Suppressor macrophage (primary cell): ENCODE measurements at places on chromosomes 2 and 18.
A peak's percentile ranks its signal among the peaks of the same experiment; 100 is the strongest.

DNA sequence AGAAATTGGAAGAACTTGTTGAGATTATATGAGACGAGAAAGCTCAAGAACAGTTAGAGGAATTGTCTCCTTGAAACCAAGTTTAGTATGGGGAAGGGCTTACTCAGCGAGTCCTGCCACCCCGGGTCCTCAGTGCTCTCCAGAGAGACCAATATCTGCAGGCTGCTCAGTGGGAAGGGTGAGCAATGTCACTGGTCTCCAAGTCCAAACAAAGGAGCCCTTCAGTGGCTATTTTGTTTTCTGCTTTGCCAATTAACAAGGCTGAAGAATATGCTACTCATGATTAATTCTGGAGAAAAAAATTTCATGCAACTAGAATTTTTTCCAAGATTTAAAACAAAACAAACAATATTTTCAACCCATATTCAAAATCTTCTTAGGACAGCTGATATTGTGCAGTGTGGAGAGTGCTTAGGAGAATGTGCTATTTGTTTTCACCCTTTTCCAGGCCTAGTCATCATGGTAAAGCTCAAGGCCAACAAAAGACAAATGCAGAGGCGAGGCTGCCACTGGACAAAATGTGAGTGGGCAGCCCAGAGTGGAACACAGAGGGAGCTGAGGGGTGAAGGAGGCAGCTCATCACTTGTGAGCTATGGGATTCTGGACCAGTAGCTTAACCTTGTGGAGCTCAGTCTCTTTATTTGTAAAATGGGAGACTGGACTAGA is 83.8 kb upstream of the TMEM17 start:
- no peak for DNase-seq

DNA sequence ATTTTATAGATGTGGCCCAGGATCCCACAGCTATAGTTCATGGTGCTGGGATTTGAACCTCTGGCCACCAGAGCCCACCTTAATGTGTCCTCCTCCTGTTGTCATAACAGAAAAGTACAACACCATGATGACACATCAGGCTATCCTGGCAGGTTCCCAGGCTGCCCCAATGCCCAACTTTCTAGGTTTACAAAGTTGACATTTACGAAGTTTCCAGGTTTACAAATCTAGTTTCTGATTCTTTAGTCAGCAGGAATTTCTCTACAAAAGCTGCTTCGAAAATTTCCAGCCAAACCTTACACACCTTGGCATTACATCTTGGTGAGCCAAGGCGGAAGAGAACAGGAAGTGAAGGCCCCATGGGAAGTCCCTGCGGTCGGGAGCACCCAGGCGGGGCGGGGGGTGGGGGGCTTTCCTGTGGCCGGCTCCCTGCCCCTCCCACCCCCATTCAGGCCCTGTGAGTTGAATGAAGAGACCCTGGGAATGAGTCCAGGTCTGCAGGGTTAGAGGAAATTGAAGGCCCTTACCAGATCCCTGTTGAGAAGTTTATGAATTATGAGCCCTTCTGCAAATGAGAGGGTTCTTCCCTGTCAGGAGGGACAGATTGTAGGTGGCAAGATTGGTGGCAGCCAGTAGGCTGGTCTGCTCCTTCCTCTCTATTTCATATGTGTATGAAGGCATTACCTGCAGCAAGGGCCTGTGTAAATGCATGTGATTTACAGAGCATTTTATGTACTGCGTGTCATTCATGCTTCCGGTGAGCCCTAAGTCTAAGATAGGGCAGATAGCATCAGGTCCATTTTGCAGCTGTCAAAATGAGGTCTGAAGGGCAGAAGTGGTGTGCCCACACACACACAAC is 11.1 kb upstream of the IL1RN start:
- no peak for DNase-seq

GRCh38 chr2:47984041-47984440 is 77.7 kb upstream of the FBXO11 start:
- no peak for DNase-seq

DNA sequence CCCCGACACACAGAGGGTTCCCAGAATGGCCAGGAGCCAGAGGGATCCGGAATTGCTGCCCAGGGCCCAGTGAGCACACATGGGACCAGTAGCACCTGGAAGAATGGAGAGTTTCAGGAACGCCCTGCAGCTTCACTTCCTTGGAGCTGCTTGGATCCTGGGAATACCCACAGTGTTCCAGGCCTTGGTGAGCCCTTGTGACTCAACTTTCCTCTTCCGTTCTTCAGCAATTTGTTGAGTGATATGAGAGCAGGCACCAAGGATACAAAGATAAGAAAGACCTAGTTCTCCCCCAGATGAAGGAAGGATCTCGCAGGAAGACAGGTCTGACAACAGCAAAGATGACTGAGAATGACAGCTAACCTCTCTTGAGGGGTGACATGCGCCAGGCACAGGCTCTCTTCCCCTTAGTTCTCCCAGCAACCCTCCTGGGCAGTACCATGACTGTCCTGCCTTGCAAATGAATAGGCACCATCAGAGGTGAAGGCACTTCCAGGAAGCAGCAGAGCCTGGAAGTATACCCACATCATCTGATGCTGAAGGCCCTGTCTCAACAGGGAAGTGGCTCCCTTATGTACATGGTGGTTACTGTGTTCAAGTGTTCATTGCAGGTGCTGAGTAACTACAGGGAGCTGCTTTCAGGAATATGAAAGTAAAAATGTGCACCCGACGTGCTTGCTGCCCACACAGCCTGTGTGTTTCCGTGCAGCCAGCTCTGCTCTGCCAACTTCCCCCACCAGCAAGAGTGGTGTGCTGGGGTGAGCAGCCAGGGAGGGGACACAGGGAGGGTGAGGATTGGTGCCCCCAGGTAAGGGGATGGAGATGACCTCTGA is 116.2 kb downstream of the STPG4 start:
- peak; percentile 71 for DNase-seq

- DNase-seq = no peak
Measured at GRCh38 chr18:53752781-53753367, 471.6 kb downstream of the MBD2 start.

- DNase-seq = no peak
Measured at GRCh38 chr2:54946220-54946805, 103.9 kb downstream of the RTN4 start.
